ENCODE measurements at places on chromosomes 5 and 9.
A peak's percentile ranks its signal among the peaks of the same experiment; 100 is the strongest.

DNA sequence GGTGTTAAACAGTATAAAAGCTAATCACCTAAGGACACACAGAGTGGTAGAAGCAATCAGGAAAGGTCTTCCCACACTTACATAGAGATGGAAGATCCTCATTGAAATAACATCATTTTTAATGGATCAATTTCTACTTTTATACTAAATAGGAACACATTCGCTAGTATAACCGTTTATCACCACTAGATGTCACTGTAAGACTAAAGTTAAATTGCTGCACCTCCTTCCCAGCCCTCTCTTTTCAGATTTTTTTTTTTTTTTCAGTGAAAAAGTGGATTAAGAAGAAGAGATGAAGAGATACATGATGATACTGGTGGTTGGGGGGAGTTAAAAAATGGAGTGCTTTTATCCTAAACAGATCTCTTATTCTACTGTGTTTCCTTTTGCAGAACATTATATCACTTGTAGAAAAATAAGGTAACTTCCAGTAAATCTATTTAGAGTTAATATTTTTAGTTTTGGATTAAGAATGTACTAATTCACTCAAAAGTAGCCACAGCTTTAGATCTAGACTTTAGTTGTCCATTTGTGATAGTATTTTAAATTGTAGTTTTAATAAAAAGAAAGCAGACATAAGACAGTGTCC lies 116.9 kb upstream of the ARRDC3 start:
- peak; percentile 20 for DNase-seq

GRCh38 chr9:12784461-12785259 lies 9.8 kb downstream of the LURAP1L start:
- no peak for DNase-seq

- peak; percentile 72 for DNase-seq
These were observed 382.2 kb upstream of the TLE4 start for GRCh38 chr9:79189511-79189924.

- DNase-seq: no peak
These were observed 23.2 kb upstream of the TBC1D9B start for GRCh38 chr5:179930788-179931473.

- DNase-seq: no peak
These were observed 262.5 kb upstream of the GRIN3A start for GRCh38 chr9:102000956-102001355.

DNA sequence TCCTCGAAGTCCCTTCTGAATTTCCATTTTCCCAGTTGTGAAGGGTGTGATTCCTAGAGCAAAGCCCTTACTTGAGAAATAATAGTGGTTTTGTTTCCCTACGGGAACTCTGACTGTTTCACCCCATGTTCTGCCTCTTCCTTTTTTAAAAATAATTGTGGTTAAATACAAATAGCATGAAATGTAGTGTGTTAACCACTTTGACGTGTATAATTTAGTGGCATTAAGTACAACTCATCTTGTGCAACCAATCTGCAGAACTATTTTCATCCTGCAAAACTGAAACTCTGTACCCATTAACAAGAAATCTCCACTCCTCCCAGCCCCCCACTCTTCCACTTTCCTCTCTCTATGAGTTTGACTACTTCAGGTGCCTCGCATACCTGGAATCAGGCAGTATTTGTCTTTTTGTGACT lies 35.6 kb upstream of the HAND1 start:
- peak; percentile 18 for DNase-seq

GRCh38 chr5:167528651-167529050 lies 762.8 kb upstream of the WWC1 start:
- DNase-seq: no peak

- DNase-seq: no peak
These were observed 26.1 kb upstream of the SLC28A3 start for GRCh38 chr9:84366683-84367082.

GRCh38 chr5:5572976-5573797 lies 150.7 kb downstream of the ICE1 start:
- DNase-seq: no peak

GRCh38 chr5:179345433-179346321 lies at the start of gene ADAMTS2:
TSS of gene ADAMTS2 (minus strand) at chr5:179345461. CDS start at chr5:179345328, 133 bp downstream.
- peak; percentile 14 for DNase-seq

GRCh38 chr9:95090871-95091577 lies 226.5 kb downstream of the FANCC start:
- no peak for DNase-seq

GRCh38 chr9:91522481-91522880 lies 98.8 kb upstream of the NFIL3 start:
- DNase-seq: no peak

GRCh38 chr9:103188781-103189350 lies 193.7 kb downstream of the CYLC2 start:
- DNase-seq: no peak

GRCh38 chr9:95024097-95024671 lies 293.3 kb downstream of the FANCC start:
- DNase-seq: no peak

GRCh38 chr9:33129251-33129885 lies 37.8 kb downstream of the B4GALT1 start:
- DNase-seq: no peak

DNA sequence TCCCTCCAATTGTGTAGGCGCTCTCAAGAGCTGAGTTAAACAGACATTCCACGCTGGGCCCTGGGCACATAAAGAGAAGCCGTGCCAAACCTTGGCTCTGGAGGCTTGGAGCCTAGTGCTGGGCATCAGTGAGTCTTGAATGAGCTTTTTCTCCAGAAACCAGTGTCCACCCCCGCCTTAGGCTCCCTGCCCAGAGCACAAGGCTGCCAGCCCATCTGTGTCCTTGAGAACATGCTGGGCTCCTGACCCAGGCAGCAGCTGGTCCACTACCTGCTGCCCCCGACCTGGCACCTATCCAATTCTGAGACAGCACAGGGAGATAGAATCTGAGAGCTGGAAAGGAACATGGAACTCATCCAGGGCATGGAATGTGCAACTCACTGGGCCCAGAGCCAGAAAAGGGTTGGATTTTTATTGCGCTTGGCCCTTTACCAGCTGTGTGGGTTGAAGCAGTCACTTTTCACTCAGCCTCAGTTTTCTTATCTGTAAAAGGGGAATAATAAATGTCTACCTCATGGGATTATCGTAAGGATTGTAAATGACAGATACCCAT lies 92.4 kb upstream of the CPLX2 start:
- no peak for DNase-seq

DNA sequence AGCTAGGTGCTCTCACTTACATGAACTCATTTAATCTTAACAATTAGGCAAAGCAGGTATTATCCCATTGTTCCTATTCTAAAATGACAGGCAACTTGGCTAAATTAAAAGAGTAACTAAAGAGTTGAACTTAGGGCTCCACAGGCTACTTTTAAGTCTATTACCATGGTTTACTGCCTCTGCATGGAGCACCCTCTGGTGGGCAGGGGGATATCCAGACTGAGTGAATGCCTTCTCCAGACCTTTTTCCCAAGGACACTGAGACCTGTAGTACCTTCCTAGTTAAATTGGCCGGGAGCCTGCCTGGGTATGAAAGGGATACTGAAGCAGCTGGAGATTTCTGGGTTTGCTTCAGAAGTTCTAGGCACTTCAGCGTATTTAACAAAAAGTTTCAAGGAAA lies 238.1 kb downstream of the ELAVL2 start:
- DNase-seq: no peak

DNA sequence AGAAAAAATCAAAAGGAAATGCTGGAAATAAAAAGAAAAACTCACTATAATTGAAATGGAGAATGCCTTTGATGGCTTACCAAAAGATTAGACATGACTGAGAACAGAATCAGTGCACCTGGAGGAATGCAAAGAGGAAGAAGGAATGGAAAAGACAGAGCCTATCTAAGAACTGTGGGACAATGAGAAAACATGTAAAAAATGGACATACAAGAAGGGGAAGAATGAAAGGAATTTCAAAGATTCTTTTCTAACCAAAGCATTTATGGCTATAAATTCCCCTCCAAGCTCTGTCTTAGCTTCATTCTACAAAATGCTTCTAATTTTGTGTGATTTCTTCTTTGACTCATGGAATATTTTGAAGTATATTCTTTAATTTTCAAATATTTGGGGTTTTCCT lies 47.5 kb upstream of the CLK4 start:
- DNase-seq: no peak

All from fibroblast of skin of left quadriceps (primary cell).